CMK (cell line): ENCODE measurements at places on chromosomes 7 and 10.

GRCh38 chr7:143050931-143051330, 1.2 kb upstream of the OR6V1 start:
- no peak for DNase-seq

DNA sequence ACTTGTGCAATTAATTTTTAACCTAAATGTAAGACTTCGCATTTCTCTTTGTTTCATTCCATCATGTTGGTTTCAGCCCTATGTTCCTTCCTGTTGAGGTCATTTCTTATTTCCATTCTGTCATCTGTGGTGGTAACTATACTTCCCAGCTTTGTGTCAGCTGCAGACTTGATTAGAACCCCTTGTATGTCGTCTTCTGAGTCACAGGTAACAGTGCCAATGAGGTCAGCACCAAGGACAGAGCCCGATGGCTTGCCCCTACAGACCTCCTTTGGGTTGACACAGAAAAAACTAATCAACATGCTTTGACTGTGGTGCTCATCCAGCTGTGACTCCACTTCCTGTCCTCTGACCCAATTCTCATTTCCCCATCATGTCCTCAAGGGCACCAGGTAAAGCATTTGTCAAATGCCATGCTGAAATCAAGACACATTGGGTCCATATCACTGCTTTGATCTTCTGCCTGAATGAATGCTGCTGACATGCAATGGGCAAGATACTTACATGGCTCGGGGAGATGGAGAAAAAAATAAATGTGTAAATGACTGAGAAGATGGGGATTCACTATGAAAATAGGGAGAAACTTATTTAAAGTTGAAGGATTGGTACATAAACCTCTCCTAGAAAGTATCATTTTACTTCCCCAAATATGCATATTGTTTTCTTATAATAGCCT, 25.6 kb upstream of the CRTAC1 start:
- peak; percentile 12 for DNase-seq

GRCh38 chr7:104363355-104363754, 35.0 kb downstream of the LHFPL3 start:
- no peak for DNase-seq

DNA sequence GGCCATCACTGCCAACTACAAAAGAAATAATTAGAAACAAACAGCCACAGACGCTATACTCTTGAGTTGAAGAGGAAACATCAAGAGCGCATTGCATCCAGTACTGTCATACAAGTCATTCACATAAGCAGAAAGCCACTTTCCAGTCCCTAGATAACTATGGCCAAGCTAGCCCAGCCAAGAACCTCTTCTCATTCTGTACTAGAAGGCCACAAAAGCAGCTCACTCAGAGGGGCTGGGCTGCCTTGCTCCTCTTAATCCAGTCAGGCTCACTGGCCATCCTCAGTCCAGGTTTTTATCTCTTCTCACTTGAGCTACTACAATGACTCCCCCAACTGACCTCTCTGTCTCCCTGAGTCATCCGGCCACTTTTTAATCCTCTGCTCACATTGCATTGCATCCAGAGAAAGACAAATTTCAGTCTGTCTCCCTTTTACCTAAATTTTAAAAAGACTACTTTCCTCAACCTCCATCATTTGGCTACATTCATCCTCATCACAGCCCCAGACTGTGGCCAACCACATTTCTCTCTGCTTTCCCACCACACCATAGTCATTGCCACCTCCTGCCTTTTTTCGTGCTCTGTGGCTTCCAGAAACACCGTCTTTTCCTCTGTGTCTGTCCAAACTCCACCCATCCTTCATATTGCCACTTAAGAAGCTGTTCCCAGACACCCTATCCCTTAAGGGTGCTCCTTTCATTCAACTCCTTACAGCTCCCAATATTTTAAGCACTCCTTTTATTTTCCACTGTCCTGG, 25.0 kb downstream of the PPP1R3C start:
- no peak for DNase-seq

DNA sequence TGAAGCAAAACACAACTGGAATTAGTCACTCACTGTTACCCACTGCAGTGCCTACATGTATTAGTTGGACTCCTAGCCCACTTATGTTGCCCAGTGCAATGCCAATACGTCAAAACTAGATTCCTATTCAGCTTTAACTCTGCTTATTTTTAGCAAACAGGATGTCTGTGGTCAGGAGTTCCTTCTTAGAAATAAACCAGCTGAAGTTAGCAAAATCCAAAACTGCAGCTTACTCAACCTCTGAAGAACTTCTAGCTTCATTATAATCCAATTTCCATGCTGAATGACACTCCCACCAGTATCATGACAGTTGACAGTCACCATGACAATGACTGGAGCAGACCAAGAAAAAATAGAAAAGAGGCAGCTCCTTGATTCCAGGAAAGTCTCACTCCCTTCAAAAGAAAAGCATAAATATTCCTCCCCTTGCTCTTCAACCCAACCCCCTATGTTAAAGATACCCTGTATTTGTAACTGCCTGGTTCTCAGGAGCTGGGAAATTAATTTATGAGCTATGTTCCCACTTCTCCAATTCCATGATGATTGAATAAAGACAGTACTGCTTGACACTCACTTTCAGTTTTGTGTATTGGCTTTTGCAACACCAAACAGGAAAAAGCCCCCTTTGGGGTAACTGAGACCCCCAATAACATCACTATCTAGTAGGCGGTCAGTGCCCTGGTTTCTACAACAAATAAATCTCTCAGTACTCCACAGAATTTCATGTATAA, 327.4 kb downstream of the SORCS1 start:
- DNase-seq: no peak

GRCh38 chr10:72275351-72276012, 1.8 kb downstream of the DDIT4 start:
- no peak for DNase-seq

DNA sequence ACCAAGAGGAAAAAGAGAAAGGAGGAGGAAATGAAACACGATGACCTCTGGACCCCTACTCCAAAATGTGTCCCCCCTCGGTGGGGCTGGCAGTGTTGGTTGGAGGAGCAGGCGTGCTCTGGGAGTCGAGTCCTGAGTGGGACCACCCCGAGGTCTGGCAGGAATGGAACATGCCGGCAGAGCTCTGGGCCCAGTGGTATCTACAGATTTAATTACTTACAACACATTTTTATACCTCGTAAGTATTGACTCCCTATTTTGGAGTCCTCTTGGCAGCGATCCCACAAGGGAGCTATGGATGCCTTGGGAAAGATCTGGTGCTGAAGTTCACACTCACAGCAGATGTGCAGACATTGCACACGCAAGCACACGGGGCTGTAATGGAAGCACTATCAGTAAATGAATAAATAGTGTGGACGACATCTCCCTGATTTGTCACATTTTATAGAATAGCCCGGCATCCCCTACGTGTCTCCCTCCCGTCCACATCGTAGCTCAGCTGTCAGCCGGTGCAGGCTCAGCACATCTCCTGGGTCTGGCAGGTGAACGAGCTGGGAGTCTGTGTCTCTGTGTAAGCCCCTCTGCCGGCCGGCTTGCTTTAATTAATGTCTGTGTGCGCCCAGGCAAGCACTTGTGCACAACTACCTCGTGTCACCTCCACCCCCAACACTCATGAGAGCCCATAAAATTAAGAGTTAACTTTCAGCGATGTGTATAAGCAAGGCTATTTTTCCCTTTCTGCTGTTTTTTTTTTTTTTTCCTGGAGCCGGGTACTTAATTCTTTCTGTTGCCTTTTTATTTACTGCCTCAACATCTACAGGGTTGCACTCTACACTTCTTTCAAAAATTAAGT, 603.2 kb downstream of the LRMDA start:
- no peak for DNase-seq

DNA sequence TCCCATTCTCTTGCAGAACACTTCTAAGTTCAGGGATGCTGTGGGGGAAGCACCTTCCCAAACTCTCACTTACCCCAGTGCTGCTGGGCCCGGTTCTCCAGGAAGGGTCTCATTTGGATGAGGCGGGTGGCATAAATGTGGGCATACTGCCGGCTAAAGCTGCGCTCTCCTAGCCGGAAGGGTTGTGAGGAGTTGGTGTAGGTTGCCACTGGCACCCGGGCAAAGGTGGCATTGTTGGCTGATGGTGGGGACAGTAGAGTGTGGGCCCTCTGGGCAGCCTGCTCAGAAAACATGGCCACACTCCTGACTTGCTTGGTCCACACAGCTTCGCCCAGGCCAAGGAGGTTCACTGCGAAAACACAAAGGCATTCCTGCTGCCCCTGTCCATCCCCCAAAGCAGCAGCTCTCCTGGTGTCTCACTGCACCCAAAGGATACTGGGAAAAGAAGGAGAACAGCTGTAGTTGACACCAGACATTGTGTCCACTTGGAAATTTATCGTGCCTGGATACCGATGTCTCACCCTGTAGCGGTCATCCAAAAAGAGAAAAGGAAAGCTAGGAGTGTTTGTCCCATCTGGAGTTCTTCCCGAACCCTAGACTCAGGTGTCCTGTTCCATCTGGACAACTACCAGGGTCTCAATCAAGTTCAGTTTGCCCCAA, 1.5 kb downstream of the POLD2 start:
- no peak for DNase-seq

DNA sequence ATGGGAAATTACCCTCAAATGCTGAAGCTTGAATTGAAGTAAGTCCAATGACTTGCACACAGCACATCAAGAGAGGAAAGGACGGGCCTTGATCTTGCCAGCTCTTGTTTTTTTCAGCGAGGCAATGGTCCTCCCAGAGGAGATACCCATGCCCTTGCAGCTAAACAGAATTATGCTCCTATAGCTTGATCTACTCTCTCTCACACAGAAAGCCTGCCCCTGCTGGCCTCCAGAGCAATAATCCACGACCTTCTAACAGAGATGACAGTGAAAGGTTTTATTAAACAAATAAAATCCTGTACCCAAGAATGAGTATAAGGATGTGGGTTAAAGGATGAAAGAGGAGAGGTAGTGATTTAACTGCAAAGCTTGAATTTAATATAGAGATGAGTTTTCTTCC, 268.0 kb downstream of the ADRA2A start:
- DNase-seq: no peak

DNA sequence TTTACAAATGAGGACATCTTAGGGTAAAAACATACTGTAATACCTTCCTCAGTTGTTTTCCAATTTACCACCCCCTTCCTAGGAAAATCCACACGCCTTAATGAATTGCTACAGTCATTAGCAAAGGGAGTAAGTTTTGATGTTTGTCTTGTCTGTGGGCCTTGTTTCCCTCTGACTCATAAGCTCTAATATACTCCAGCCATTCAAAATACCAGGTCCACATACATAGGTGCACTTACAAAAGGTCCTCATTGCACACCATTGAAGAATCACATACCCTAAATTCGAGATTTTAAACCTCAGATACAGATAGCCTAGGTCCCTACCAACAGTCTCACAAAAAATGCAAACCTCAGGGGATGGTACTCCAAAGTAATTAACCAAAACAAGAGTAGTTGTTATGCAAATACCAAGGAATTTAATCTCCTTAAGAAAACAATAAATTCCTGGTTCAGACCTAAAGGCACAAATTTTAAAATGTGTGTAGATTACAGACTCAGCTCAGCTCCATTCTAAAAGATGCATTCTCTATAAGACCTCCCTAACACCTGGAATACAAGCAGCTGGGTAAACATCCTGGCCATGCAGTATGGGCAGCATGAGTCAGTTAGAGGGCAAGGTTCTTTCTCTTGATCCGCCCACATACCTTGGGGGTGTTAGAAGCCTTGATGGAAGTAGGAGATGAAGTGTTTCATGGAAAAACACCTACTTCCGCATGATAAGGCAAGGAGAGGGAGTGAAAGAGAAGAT, 3.0 kb upstream of the LIPK start:
- DNase-seq: no peak

- DNase-seq: no peak
Observed at GRCh38 chr10:102283488-102283887, 38.2 kb downstream of the GBF1 start.

DNA sequence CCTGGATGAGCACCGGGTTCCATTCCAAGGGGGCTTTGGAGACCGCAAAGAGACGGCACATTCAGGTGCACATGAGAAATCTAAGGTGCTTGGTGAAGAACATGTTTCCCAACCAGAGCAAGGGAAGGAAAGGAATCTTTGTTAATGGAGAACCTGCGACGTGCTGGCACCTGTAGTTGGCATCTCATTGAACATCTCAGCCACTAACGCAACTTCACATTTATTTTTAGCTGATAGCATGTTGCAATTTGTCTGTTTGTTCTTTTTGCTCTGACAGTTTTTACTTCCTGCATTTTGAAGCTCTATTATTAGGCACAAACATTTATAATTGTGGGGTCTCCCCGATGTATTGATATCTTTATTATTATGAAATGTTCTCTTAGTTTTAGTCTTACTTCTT, 316.7 kb downstream of the TCERG1L start:
- DNase-seq: no peak

- DNase-seq: no peak
Observed at GRCh38 chr7:7201578-7202374, 19.4 kb downstream of the C1GALT1 start.
